ENCODE measurements at places on chromosomes 2 and 18.

GRCh38 chr2:120767486-120768005, 31.9 kb downstream of the GLI2 start:
- no peak for DNase-seq

GRCh38 chr18:56479841-56480240, 158.6 kb downstream of the TXNL1 start:
- no peak for DNase-seq

DNA sequence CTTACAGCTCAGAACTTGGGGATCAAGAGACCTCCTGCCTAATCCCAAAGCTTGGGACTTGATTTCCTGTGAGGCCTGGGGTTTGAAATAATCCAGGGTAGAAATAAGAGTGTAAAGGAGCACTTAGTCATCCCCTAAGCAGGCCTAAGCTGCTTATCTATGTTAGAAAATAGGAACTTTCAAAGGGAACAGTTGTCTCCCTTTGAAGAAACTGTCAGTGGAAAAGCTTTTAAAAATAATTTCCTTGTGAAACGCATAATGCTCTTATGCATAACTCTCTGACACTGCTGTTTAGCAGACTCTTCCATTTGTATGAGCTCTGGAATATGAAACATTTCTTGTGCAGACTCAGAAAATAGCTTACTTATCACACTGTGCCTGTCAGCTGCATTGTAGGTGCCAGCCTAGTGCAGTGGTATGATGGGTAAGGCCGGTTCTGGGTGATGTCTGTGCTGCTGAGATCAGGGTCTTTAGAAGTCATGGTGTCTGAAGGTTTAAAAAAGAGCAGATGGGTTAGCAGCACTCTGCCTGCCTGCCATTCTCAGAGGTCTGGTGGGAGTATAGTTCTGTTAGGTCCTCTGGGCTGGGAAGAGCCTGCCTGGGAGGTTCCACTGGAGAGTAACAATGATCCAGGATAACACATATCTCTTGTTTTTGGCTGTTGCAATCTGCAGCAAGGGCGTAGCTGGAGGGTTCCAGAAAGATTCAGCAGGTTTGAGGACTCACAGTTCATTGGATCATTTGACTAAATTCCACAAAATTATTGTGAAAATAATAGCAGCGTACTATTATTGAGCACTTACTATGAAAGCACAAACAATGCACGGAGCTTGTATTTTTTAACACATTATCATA, 283.2 kb upstream of the MEX3C start:
- DNase-seq: no peak

DNA sequence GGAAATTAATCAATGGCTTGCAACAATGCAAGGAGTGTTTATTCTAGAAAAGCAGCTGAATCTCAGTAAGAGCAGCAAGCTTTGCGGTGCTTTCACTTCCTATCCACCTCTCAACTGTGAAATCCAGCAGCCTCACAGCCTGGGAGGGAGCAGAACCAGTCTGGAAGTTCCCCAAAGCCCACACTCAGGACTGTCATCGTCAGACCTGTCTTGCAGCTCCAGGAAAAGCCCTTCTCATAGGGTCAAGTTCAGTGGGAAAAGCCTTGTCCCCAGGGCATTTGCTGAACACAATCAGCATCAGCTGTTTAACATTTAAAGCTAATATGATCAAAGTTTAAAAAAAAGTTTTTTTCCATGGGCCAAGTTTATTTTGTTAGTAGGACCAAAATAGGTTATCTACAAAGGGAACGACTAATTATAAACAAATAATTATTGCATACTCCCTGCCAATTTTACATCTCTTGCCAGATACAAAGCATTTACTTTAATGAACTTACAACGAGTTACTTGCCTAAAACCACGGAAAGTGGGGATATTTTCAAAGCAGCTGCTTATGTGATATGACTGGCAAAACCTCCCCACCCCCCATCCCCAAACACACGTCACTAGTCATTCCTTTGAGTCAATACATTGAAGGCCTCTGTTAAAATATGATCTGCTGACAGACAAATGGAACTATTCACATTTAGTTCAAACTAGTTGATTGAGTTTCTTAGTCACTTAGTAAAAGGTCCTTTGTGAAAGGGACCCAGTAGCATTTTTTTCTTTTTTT, 36.8 kb downstream of the PARD6G start:
- no peak for DNase-seq

DNA sequence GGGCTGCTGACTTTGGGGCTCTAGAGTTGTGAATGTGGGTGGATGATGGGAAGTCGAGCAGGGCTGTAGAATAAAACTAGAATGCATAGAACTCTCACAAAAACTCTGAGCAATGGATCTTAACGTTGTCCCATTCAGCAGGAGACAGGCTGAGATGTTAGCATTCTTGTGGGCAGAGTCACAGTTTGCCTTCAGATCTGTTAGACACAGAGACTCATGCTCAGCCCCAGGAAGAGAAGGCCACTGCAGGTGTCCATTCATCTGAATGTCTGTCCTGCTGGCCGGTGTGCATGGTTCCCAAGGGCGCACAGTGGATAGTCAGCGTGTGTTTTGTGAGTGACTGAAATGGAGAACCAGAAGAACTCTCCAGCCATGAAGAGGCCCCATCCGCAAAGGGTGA, 111.3 kb downstream of the TSN start:
- DNase-seq: no peak

DNA sequence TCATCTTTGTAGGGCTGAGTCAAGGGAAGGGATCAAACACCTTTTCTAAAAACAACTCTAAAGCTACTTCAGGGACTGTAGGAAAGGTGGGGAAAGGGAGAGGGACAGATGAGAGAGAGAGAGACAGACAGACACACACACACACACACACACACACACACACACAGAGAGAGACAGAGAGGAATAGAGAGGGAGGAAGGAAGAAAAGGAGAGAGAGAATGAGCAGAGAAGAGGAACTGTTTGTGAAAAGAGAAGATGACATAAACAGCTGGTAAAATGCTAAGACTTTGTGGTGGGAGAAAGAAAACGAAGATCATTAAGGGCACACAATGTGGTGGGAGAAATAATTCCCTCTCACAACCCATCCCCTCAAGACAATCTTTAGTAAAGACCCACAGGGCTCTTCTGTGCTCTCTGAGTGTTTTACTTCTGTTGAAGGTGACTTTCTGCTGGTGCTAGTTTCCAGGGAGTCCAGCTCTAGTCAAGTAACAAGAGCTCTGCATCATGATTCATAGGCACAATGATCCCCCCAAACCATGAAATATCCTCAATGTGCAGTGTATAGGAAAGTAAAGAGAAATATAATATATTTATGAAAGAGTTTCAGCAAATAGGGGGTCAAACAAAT, 77.2 kb upstream of the STK17B start:
- DNase-seq: no peak

GRCh38 chr2:25592766-25593292, 80.5 kb downstream of the DTNB start:
- DNase-seq: no peak

GRCh38 chr2:156536534-156536933, 100.4 kb downstream of the GPD2 start:
- no peak for DNase-seq

DNA sequence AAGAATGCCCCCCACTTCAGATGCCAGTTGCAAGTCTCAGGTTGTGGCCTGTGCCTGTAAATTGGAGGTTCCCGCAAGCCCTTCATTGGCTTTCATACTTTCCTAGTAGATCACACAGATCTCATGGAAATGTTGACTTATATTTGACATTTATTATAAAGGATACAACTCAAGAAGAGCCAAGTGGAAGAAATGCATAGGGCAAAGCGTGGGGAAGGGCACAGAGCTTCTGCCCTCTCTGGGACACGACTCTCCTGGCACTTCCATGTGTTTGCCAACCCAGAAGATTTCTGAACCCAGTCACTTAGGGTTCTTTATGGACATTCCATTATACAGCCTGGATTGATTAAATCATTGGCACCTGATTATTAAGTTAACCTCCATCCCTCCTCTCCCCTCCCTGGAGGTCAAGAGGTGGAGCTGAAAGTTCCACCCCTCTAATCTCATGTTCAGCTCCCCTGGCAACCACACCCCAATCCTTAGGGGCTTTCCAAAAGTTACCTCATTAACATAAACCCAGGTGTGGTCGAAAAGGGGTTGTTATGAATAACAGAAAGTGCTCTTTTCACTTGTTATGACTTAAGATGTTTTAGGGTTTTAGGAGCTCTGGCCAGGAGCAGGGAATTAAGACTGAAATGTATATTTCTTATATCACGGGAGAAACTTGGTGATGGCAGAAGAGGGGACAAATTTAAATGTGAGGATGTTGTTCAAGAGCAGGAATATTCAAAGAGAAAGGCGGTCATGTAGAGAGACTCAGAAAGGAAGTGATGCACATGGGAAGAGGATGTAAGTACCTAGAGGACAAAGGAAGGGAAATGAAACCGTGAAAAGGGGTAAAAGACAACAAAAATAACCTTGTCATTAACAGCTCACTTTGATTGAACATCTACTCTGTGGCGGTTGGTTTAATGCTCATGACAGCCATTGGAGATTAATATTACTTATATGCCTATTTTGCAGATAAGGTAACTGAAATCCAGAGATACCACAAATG, 31.8 kb downstream of the SP100 start:
- no peak for DNase-seq

DNA sequence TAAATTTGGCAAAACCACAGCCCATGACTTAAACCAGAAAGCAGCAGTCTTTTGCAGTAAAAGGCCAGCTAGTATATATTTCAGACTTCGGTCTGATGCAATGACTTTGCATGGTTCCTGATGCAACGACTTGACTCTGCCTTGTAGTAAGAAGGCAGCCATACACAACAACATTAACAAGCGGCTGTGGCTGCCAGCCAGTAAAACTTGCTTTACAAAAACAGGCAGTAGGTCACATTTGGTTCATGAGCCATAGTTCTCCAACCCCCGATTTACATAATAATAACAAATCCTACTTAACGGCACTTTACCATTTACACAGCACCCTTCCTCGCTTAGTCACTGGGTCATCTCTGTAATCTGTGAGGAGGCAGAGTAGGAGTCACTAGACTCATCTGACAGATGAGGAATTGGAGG, 410.3 kb downstream of the LRATD1 start:
- no peak for DNase-seq

GRCh38 chr2:44112096-44112495, 56.6 kb upstream of the PPM1B start:
- no peak for DNase-seq

GRCh38 chr18:66439670-66440069, 164.2 kb downstream of the CDH19 start:
- no peak for DNase-seq

DNA sequence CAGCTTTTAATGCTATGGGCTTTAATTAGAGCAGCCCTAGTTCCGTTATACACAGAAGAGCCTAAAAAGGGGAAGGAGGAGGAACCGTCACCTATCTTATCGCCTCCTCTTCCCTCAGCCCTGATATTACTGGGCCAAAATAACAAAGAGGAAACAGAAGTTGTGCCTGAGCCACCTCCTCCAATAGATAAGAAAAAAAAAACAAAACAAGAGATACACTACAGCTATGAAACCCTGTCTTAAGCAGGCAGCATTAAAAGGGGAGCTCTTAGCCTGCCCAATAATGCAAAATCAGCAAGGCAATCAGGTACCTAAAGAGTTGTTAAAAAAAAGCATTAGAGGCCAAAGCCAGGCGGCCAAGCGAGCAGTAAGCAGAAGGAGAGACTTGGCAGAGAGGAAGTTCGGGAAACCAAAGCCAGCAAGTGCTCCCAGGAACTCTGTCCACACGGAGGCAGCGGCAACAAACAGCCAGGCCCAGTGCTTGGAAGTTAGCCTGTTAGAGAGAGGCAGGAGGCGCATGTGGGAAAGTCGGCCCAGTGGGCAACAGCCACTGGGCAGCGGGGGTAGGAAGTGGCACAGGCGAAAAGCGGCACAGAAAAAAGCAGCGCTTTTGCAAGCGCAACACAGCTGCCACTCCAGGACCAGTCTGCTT, 41.8 kb upstream of the PDK1 start:
- DNase-seq: no peak

DNA sequence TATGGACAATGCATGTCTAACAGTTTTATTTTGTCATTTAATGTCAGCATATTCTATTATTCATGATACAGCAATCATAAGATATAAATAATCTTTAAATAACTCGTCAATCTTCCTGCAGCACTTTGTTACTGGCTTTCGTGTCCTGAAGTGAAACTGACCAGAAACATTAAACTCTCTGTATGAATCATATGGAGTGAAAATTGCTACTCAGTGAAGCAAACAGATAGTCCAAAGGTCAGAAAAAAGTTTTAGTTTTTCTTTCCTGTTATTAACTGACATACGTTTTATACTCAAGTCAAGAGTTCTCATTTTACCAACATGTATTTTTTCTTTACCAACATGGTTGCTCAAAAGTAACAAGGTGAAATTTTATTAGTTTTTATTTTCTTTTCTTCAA, 106.8 kb upstream of the GALNT5 start:
- DNase-seq: no peak

- DNase-seq: no peak
Observed at GRCh38 chr2:117064021-117064420, 750.5 kb upstream of the DDX18 start.

DNA sequence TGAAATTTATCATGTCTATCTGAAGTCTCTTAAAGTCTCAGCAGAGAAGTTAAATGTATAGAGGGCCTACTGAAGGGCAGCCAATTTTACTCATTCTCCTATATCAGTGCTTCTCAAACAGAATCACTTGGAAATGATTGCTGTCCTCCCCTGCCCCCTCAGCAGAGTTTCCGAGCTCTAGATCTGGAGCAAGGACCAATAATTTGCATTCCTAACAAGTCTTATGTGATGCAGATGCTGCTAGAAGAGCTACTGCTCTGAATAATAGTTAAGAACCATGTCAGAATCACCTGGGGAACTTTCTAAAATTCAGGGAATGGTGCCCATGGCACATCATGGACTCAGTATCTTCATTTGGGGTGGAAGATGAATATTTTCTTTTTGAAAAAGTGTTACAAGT, 105.6 kb upstream of the EPHA4 start:
- DNase-seq: no peak

GRCh38 chr2:229922449-229923386, at the start of gene FBXO36:
FBXO36 (plus strand) TSS chr2:229922503; CDS start chr2:229922514, 11 bp downstream.
- peak; percentile 77 for DNase-seq

DNA sequence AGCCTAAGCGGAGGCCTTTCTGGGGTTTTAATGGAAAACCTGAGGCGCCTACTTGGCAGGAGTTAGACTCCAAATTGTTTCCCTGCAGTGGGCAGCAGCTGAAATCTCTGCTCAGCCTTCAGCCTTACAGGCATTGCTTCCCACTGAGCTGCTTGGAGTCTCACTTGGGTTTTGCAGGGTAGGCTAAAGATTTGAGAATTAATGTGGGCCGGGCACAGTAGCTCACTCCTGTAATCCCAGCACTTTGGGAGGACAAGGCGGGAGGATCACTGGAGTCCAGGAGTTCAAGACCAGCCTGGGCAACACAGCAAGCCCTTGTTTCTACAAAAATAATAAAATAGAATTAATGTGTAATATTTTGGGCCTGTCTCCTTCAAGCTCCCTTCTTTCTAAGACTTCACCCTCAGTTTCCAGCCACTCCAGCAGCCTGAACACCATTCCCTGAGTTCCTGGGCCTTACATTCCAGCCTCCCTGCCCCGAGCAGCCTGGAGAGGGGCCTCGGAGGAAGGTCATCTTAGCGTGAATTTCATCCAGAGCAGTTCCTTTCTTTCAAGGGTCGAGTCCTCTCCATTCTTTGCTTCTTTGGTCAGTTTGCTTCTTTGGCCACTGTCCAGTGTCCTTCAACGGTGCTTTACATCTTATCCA, 9.1 kb upstream of the RAB17 start:
- no peak for DNase-seq

Data from stimulated activated CD8-positive, alpha-beta memory T cell treated with anti-CD3 and anti-CD28 coated beads, Interleukin-4, amount 100 ng/mL, for 1 hour (primary cell).